Adrenal gland (tissue), 19 donors: ENCODE measurements at places on chromosomes 11 and 22. TPM values are rescaled to one million over a fixed set of nuclear protein-coding genes. Genes with fewer than 3 reads are reported as not detected.

The C22orf23 gene
- not detected for total RNA-seq

The GSTT4 gene
- not detected for total RNA-seq

The FOXR1 gene
- not detected for total RNA-seq

GRCh38 chr11:130737866-130738431 lies 178.3 kb downstream of the SNX19 start:
- peak; percentile 53 for DNase-seq

GRCh38 chr11:100823360-100823759 lies 136.3 kb downstream of the ARHGAP42 start:
- DNase-seq: no peak

DNA sequence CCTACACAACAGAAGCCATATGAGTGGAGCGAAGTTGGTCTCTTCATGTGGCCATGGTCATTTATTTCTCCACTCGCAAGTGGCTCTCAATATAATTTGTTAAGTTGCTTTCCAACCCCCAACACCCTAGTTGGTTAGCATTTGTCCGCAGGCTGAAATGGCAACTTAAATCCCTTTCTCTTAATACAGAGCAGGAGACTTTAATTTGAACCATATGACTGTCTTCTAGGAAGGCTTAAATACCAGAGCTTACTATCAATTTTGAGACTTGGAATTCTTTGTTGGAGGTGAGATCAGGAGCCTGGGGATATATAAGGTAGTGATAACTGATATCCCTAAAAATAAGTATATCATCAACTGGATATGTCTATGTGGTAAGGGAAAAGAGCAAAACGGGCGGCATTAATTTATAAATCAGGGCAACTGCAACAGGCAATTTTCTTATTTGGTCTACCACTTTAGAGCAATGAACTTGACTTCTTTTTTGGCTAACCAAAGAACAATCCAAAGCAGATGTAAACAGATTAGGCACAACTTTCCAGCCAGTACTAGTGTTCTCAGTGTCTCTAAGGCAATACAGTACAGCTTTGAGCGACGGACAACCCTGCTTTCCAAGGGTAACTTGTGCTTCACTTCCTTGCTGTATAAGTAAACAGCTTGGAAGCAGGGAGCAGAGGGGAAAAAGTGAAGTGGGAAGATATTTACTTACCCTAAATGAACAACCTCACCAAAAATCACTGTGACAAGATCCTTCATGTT lies 74.7 kb upstream of the APOA1 start:
- DNase-seq: no peak

GRCh38 chr11:15157181-15157580 lies 42.5 kb downstream of the INSC start:
- no peak for DNase-seq

DNA sequence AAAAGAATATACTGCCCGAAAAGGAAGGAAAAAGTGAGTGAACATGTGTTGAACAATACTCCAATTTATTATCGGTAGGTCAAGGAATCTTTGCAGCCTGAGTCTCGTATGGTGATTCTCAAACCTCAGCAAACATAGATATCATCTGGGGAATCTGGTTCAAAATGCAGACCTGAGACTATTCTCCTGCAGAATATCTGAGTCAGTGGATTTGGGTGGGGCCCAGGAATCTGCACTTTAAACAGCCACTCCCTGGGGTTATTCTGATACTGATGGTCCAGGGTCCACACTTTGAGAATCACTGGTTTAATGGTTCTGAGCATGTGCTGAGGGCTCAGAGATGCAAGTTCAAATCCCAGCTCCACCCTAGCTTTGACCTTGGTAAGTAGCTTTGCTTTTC lies 53.6 kb upstream of the GRK3 start:
- DNase-seq: no peak

- DNase-seq: no peak
These were observed 29.8 kb upstream of the EED start for GRCh38 chr11:86214710-86215109.

- DNase-seq: no peak
These were observed 41.3 kb downstream of the ABTB2 start for GRCh38 chr11:34316347-34317035.

- no peak for DNase-seq
These were observed 8.3 kb upstream of the IGSF9B start for GRCh38 chr11:133965031-133965601.

- no peak for DNase-seq
These were observed 23.6 kb upstream of the MUC5B start for GRCh38 chr11:1199241-1199750.

DNA sequence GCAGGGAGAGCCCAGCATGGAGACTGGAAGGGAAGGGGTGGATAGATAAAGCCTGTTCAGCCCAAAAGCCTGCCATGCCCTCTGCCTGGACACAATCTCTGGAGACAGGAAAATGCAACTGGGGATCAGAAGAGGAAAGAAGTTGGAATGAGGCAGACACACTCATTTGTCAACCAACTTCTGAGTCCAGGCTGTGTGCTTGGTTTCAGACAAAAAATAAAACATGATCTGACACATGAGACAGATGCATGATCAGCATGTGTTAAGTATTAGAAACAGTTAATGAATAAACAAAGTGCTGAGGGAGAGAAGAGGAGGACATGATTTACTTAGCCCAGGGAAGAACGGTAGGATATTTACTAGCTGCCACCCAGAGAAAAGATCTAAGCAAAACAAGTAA lies 839 bp downstream of the LRRN4CL start:
- no peak for DNase-seq
